ENCODE measurements at places on chromosomes 5 and 9.

DNA sequence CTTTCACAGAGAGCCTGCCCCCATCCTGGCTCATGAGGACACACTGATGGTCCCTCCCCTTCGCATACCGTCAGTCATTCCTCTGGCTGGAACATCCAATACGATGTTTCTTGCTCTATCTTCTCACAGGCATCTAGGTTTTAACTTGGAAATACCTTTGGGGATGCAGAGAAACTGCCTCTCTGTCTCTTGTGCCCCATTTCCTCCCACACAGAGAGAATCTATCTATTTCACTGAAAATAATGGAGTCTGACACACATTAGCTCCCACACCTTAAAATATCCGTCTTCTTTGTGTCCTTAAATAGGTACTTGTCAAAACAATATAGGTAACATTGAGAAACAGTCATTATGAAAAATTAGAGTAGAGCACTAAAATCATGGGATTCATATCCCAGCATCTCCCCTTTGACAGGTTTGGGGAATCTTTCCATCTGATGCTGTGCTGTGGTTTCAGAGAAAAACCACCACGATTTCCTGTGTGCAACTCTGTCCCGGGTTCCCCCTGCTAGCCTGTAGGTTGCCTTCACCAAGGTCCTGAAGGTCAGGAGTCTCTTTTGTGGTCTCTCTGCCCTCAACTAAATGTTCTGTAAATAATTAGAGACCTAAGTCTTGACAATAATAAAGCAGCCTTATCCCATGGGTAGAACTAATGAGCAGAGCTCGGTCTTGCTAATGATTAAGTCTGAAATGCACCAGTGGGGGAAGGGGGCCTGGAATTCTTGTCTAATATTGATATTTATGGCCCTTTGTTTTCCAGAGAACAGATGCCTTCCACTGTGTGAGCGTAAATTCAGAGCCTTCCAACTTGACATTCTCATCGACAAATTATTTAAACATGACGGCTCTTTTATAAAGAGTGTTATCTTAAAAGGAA, 371.0 kb downstream of the ICE1 start:
- no peak for DNase-seq

DNA sequence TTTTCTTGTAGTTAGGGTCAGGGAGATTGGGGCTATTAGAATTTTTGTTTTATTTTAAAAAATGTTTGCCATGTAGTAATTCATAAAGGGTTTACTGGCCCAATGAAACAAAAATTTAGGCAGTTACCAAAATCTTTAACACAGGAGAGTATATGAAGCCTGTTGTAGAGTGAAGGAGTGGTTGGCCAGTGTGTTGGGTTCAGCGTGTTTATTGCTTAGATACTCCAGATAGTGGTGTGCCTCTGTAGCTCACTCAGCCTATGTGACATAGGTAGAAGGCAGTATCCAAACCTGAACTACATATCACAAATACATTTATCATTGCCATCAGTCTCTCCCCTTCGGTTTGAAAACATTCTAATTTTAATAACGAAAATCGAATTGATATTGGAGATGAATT, 1.2 kb downstream of the TEK start:
- DNase-seq, result no peak

GRCh38 chr5:137442660-137443059, 56.5 kb downstream of the SPOCK1 start:
- DNase-seq, result peak; percentile 30

- no peak for DNase-seq
Observed at GRCh38 chr9:35026671-35027070, 37.1 kb downstream of the DNAJB5 start.

DNA sequence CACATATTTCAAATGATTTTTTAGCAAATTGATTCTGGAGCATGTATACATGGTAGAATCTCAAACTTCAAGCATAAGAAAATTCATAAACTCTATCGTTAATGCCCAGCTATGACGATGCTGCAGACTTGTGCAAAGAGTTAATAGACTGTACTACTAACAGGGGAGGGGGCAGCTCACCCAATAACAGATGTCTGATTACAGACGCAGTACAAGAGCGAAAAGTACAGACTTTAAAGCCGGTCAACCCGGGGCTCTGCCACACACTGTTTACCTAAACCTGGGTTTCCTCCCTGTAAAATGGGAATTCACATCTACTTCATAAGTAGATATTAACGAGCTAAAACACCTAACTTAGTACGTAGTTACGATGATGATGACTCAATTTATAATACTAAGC, 651 bp downstream of the TRIM23 start:
- no peak for DNase-seq

DNA sequence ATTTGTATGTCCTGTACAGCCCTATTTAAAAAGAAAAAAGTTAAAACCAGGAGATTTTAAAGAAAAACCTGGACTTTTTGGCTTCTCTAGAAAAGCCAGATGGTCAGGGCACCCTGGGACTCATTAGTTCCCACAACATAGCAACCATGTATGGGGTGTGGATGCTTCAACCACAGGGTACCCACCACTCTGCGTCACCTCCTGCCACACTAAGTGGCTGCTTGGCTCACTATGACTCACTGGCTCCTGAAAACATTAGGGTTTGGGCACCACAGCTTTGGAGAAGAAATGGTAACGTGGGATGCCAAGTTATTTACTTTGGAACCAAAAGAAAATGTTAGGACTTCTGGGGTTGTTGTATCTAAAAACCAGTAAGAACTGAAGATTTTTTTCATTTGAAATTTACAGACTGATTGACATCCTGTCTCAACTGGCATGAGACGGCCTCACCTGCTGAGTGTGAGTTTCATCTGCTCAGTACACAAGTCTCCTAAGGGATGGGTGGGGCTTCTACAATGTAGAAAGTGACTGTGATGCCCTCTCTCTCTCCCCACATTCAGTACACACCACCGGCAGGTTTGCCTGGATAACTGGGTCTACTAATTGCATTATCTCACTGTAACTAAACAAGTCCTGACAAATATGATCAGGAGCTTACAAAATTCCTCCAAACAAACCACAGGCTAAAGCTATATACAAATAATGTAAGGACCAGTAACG, 103.9 kb downstream of the ESM1 start:
- DNase-seq, result no peak

DNA sequence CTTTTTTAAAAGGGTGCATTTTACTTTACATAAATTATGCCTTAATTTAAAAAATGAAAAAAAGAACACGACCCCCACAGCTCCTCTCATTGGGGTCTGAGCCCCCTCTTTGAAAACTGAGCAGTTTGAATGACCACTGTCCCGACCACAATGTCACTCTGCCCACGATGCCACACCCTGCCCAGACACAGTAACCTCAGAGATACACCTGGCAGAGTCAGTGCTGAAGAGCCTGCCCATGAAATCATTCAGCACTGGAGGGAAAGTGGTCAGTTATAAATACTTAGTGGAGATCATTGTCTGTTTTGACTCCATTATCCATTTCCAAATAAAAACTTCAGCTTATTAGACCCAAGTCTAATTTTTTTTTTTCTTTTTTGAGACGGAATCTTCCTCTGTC, 49.3 kb downstream of the DNAJC21 start:
- DNase-seq, result no peak

GRCh38 chr5:135980620-135981019, 25.8 kb upstream of the LECT2 start:
- DNase-seq, result no peak

- no peak for DNase-seq
Observed at GRCh38 chr5:153515301-153515700, 24.8 kb downstream of the GRIA1 start.
